EH (cell line): ENCODE measurements at places on chromosomes 1 and 21.

GRCh38 chr1:81802707-81803430, 2.1 kb downstream of the ADGRL2 start:
- peak; percentile 36 for DNase-seq

GRCh38 chr1:102572637-102573036, 535.7 kb downstream of the COL11A1 start:
- DNase-seq, result peak; percentile 39

GRCh38 chr1:59803458-59804038, 11.2 kb upstream of the HOOK1 start:
- DNase-seq, result no peak

DNA sequence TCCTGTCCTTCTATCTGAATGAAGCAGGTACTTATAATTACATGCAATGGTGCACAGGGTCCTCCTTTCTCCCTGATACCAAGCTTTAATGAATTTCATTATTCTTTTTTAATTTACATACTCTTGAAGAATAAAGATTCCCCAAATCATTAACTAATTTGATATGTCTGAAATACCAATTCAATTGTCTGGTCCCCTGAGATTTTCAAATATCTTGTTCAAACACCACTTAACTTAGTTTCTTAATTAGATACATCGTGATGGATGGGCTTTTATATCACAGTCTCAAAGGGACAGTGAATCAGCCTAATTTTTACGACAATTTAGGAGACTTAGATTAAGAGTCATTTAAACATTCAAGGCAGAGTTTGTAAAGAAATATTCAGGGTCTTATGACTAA, 1054.6 kb downstream of the PLA2G4A start:
- DNase-seq, result no peak

GRCh38 chr1:226741009-226741408, 1.9 kb upstream of the ITPKB start:
- DNase-seq, result no peak

DNA sequence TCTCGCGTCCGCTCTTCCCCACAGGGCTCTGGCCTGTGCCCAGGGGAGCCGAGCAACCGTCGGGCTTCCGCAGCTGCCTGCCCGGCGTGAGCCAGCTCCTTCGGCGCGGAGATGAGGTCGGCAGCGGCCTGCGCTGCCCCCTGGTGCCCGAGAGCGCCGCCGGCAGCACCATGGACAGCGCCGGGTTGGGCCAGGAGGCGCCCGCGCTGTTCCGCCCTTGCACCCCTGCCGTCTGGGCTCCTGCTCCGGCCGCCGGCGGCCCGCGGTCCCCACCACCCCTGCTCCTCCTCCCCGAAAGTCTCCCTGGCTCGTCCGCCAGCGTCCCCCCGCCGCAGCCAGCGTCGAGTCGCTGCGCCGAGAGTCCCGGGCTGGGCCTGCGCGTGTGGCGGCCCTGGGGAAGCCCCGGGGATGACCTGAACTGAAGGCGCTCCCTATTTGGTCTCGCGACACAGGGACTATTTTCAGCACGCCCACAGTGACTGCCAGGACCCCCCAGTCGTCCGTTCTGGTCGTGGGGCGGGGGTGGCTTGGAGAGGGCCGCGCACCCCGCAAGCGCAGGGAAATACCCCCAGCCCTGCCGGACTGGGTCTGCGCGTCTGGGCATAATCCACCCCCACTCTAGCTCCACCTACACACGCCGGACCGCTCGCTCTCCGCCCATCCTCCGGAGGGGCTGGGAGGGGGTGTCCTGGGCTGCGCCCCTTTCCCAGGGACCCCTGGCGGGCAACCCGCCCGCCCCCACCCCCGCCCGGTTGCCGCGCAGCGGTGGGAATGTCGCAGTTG, 1.3 kb downstream of the HES3 start:
- peak; percentile 78 for DNase-seq

DNA sequence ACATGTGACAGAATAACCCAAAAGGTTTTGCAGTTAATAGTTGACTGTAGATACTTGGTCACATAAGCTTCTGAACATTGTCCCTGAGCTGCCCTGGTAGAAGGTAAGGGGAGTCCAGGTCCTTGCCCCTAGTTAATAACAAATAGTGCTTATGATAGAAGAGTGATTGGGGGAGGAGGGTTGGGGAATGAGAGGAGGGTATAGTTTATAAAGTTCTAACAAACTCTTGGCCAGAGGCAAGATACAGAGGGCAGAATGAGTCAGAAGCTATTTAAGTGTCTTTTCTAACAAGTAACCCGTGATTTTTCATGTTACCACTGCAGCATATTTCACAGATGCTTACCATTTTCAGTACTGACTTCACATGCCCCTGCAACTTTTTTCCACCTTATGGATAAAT, 26.7 kb upstream of the MYOCOS start:
- DNase-seq, result peak; percentile 43

GRCh38 chr1:172531412-172532182, 1.4 kb upstream of the SUCO start:
- no peak for DNase-seq

- DNase-seq, result no peak
Measured at GRCh38 chr1:33516428-33516827, 44.0 kb downstream of the ZSCAN20 start.

DNA sequence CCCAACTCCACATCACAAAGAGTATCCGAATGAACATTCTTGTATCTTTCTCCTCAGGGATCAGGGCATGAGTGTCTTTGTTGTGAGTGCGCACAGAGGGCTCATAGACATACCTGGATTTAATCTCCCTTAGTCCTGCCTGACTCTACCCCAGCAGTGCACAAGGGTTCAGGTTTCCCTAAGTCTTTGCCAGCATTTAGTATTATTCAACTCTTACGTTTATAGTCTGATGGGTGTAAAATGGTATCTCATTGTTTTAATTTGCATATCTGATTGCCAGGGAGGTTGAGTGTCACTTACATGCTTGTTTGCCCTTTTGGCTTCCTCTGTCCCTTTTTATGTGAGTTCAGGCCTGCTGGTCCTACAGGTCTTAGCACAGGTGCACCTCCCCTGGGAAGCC, 49.5 kb downstream of the FOXD2 start:
- no peak for DNase-seq

GRCh38 chr1:21820597-21821232, 8.7 kb downstream of the LDLRAD2 start:
- no peak for DNase-seq

GRCh38 chr1:116470671-116471070, 97.6 kb downstream of the ATP1A1 start:
- no peak for DNase-seq

DNA sequence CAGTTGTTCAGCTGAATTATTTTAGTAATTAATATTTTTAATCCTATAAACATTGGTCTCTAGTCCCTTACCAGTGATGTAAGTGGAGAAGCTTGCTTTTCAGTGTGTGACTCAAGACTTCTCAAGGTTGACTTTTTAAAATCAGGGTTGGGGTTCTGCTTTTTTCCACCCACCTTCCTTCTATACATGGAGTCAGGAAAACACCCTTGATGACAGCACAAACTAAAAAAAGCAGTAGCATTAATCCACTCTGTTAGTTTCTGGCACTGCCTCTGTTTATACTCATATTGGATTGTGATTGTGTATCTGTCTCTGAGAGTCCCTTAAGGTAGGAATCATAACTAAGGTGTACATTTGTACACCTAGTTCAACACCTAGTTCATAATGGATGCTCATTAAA, 8.3 kb upstream of the PLEKHO1 start:
- no peak for DNase-seq

GRCh38 chr1:92563457-92564216, 76.9 kb upstream of the GFI1 start:
- no peak for DNase-seq

DNA sequence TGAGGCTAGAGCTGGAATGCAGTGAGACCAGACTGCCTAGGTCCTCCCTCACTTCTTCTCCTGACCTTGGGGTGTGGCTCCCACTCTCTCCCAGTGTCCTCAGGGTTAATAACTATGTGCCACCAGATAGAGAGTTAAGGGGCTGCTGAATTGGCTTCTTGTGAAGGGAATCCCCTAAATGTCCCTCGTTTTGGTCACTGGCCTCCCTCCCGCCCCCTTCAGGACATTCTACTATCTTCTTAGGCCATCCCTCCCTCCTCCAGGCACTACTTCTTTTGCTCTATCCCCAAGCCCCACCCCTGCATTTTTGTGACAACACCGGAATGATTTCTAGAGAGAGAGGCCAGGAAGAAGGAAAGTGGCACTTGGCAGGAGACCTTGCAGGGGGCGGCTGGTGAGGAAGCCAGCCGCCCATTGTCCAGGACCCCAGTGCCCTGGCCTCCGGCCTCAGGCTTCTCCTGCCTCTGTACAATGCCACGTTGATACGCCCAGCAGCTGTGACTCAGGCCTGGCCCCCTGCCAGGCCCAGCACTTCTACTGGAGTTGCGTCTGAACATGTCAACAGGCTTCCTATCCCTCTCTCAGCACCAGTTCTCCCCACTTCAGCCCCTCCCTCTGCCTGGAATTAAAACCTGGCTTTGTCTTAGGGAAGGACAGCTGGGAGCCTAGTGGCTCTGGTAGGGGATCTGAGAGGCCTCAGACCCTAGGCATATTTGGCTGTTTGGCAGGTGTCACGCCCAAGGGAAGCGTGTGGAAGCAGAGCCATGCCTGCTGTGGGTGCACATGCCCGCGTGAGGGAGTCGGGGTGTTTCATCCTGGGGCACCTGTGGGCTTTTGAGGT, 9.1 kb downstream of the LMNA start:
- DNase-seq, result peak; percentile 98

GRCh38 chr1:32681999-32682398, 20.6 kb downstream of the SYNC start:
- DNase-seq, result no peak

- DNase-seq, result no peak
Measured at GRCh38 chr1:66342707-66343106, 191.2 kb upstream of the SGIP1 start.

GRCh38 chr1:28199328-28200233, 23.1 kb upstream of the PTAFR start:
- no peak for DNase-seq

- no peak for DNase-seq
Measured at GRCh38 chr1:110897681-110898080, 24.7 kb downstream of the CD53 start.

GRCh38 chr21:42509244-42509643, 4.4 kb upstream of the SLC37A1 start:
- DNase-seq, result no peak

DNA sequence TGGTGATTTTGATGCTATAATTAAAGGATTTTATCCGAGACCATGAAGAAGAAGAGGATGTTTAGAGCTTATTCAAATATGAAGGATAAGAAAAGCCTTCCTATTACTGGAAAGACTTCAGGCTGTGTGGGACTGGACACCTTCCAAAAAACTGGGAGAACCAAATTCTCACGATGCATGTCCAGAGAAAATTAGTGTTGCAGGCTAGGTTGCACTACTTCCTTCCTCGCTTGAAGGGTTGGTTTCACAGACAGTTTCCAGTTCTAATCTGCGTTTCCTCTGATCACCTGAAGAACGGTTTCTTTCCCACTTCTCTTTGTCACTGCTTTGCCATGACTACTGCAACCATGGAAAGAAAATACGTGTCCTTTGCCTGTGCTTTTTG, 2.0 kb downstream of the MTARC2 start:
- DNase-seq, result peak; percentile 8
